ENCODE measurements at places on chromosomes 13 and 19.

DNA sequence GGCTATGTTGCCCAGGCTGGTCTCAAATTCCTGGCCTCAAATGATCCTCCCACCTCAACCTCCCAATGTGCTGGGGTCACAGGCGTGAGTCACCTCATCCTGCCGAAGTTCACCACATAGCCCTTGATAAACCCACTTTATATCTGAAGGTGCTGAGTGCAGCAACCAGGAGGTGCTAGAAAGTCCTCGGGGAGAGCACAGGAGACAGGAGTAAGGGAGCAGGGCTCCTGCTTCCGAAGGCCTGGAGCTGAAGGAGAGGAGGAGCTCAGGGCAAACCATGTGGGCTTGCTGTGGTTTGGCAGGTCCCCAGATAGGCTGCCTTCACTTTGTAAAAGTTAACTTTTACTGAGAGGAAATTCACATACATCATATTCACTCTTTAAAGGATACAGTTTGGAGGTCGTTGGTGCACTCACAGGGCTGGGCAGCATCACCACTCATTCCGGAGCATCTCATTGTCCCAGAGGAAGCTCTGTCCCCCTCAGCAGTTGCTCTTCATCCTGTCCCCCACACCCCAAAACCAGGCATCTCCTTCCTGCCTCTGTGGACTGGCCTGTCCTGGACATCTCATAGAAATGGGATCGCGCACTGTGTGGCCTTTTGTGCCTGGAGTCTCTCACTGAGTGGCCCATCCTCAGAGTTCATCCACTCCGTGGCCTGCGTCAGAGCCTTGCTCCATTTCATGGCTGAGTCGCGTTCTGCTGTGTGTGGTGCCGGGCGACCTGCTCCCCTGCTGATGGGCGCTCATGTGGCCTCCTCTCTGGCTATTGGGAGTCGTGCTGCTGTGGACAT lies 49.5 kb downstream of the KDM4B start:
- DNase-seq = no peak

DNA sequence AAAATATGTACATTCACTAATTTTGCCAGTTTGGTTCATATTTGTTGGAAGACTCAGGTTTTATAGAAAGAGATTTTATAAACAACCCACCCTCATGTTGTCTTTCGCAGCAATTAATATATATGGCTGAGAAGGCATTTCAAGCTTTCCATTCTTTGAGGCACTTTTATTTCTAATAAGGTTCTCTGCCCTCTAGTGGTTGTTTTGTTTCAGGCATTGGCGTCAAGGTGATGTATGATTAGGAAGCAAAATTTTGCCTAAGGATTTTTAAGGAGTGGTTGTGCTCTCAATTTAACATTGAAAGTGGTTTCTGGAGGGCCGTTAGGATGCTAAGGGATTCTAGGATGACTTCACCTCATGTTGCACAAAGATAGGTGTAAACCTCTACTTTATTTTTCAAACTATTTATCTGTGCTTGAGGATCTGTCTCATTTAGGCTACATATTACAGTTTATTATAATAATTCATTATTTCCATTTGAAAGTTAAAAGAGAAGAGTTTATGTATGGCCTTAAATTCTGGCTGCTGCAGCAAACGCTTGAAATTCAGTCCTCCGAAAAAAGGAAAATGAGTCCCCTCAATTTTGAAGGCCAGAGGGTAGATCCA lies 35.9 kb downstream of the OXGR1 start:
- DNase-seq = no peak

DNA sequence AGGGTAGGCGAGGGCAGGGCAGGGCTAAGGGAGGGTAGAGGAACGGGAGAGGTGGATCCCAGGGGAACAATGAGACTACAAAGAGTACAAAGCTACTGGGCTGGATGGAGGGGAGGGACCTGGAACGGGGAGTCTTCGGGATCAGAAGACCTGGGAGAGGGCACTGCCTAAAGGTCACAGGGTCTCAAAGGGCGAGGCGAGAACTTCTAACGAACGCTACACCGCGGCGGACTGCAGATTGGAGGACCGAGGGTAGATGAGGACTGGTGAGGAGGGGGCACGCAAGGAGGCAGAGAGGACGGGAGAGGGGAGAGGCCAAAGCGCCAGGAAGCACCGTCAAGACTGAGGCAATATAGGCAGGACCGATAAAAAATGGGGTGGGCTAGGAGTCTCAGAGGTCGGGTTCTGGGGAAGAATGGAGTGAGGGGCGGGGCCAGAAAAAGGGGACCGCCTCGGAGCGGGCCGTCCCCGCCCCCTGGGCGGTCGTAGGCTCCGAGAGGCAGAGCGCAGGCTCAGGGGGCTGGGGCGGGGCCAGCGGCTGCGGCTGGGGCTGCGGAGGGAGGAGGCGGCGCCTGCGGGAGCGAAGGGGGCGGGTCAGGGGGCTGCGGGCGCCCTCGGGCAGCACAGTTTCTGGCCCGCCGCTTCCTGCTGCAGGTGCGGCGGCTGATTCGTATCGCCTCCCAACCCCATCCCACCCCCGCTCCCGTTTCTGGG lies 1.3 kb upstream of the KCNC3 start:
- DNase-seq = peak; percentile 65

DNA sequence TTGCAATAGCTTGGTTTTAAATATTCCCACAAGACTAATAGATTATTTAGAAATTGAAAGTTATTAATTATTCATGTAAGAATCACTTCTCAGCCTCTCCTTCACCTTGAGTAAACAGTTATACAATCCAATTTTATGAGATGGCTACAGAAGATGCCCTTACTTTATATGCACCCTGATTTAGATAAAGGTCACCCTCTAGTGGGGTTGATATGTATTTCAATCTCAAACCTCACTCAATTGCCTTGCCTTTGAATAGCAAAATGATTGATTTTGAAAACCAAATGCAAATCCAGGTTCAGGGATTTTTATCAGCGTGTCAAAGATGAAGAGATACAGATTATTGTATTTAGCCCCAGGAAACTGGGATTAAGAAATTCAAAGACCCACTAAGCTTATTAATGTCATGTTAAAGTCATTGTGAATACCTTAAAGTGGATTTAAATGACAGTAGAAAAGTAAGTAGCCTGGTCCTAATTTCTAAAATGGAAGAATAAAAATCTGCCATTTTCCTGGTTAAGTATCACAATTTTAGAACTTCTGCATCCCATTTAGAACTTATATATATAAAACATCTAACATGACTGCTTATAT lies 305.1 kb downstream of the ITGBL1 start:
- no peak for DNase-seq

DNA sequence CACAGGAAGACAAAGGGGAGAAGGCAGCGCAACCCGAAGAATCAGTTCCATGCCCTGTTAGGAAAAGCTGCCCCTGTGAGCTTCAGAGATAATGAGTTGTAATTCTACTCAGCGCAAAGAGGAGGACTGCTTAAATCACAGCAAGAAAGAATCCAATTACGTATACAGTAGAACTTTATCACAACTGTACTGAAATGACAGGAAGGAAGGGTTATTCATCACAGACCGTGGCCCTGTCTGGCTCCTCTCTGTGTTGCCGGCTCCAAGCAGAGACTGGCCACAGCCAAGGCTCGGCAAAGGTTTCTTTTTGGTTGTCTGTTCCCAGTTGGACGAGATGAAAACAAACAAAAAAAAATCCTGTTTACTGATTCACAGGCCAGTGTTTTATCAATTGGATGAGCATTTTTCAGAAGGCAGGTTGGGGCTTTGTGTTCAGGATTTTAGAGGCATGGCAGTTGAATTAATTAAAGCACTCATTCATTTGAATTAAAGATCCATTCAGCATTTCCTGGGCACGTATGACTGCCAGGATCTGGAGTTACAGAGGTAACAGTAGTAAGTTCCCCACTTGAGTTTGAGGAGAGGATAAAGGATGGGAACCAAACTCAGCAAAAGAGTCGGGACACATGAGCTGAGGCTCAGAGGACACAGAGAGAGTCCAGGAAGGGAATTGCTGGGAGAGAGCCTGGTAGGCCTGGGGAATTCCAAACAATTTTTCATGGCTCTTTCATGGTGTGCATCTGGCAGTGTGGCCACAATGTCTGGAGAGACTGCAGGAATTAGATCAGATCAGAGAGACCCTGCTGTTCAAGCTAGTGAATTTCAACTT lies 341.0 kb downstream of the DNAJC15 start:
- no peak for DNase-seq

GRCh38 chr19:13398780-13399726 lies 107.2 kb downstream of the CACNA1A start:
- DNase-seq = no peak

- no peak for DNase-seq
Observed at GRCh38 chr19:2976609-2977000, 759 bp upstream of the TLE6 start.

GRCh38 chr13:90415902-90416301 lies 931.6 kb upstream of the MIR17HG start:
- DNase-seq = no peak

Data from central memory CD8-positive, alpha-beta T cell (primary cell).